M059J (cell line): ENCODE measurements at places on chromosomes 2 and 18.

- DNase-seq = no peak
These were observed 8.3 kb upstream of the BOLL start for GRCh38 chr2:197793456-197793855.

GRCh38 chr18:68083131-68083530 lies 566.6 kb upstream of the DSEL start:
- peak; percentile 88 for DNase-seq

- DNase-seq = peak; percentile 59
These were observed 36.2 kb downstream of the ASB1 start for GRCh38 chr2:238462782-238463396.

DNA sequence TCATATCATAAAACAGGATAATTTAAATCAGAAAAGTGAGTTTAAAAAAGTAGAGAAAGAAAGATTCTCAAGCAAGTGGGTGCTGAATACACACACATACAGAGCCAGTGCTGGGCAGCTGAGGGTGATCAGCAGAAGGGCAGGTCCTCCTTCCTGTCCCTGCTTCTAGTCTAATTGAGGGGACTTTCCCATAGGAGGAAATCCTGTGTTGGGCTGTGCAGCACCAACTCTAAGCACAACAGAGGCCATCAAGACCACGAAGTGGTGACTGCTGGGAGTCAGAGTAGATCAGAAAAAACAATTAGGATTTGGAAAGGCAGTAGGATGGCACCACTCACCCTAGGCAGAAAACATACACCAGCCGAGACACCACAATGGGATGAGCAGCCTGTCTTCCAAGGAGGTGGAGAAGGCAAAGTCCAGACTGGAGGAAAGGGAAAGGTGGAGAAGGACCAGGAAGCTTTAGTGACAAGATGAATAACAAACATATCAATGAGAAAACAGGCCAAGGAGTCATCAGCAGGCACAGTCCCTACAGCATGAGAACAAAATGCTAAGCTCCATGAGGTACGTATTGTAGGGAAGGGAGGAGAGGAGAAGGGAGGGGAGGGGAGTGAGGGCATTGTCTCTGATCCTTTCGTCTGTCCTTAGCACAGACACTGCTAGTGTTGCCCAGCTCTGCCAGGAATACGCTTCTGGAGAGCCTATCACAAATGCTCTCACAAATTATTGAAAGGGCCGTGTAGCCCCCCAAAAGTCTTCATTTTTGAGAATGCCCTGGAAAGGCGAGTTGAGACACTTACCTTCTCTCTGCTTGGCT lies 16.7 kb upstream of the MSGN1 start:
- no peak for DNase-seq

- DNase-seq = no peak
These were observed 205.2 kb downstream of the EIPR1 start for GRCh38 chr2:3172265-3172935.

GRCh38 chr2:69309351-69310110 lies 77.5 kb downstream of the GFPT1 start:
- peak; percentile 51 for DNase-seq

DNA sequence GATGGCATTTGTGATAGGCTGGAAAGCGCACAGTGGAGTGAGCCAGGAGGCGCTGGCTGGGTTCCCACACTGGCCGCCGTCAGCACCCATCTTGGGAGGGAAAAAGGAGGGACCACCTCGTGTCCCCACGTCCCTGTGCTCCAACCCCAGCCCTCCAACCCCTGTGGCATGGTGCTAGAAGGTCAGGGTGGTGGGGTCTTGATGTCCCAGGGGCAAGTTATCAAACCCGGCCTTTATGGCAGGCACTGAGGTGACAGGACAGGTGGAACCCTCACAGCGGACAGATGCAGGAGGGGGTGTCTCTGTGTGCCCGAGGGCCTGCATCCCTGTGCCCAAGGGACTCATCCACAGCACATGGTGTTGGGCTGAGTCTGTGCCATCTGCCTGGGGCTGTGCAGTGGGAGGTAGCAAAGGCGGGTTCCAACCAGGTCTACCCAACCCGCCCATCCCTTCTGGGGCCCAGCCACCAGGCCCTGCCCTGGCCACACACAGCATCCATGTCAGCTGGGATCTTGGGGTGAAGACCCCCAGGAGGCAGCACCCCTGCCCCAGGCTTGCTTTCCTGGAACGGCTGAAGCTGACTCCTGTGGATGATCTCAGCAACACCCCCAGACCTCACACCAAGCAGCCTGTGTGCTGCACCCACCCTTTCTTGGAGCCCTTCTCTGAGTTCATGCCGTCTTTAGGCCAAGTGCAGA lies 246.1 kb downstream of the NDUFA10 start:
- DNase-seq = no peak

GRCh38 chr2:105450471-105450870 lies 51.6 kb upstream of the FHL2 start:
- no peak for DNase-seq

DNA sequence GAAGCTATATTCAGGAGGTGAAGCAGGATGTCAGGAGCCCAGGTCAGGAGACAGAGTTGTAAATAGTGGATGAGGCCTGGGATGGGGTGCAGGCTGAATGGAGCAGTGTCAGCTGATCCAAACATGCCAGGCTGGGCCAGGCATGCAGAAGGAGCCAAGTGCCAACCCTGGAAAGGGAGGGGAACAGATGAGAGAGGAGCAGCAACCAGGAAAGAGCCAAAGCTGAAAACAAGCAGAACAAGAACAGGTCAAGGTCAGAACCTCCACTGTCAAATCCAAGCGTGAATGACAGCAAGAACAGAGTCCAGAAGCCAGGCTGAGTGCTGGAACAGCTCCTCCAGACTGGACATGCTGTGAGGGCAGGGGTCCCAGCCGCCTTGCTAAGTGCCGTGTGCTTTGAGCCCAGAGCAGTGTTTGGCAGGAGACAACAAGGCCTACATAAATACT lies 49.2 kb upstream of the PPP1CB start:
- no peak for DNase-seq

DNA sequence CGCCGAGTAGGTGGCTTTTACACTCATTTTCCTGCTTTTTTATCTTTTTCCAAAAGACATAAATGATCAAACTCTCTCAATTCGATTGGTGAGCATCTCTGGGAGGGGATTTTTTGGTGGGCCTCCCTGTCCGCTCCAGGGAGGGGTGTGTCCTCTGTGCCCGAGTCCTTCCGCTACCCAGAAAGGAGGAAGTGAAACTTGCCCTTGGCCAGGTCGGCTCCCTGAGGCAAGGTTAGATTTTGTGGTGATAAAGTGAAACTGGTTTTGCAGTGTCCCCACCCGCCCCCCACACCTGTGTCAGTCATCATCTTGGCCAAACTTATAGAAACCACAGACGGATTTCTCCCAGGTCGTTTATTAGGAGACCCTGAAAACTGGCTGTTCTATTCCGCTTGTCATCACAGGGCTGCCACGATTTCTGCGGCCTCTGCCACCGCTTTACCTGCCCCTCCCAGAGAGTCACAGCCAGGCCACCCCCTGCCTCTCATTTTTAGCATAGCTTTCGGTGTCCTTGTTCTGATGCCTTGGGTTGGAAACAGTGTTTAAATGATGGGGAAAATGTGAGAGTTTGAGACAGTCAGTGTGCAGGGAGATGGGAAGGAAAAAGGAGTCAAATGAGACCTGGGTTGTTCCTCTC lies 93.6 kb downstream of the SH3BP4 start:
- DNase-seq = no peak

GRCh38 chr2:54836477-54836876 lies 113.0 kb downstream of the EML6 start:
- DNase-seq = no peak

DNA sequence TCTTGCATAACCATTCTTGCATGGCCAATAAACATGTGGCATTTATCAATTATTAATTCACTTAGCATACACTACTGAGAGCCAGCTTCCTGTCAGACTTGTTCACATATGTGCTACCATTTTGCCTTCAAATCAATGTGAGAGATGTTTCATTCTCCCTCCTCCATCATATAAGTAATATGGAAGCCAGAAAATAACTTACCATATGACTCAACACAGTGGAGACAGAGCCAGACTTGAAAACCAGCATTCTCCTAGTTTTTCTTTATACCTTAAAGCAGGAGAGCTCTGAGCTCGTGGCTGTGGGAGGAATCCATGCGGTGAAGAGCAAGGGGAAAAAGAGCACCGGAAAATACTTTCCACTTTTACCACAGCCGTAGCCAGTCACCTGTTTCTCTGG lies 215.0 kb upstream of the LRATD1 start:
- DNase-seq = no peak

DNA sequence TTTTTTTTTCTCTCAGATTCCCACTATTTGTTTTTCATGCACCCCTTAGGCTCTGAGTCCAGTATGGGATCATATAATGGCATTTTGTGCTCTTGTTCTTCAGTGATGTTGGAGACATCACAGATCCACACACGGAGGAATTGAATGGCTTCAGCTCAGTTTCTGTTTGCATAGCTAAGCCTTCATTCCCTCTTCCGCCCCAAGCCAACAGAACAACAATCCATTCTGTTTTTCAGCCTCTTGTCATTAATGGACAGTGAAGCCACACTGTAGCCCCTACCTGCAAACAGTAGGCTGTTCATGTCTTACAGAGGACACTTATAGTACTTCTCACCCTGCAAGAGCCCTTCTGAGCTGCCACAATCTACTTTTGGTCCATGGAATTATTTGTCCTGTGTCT lies 64.0 kb upstream of the ZSWIM2 start:
- no peak for DNase-seq

GRCh38 chr2:36854241-36854640 lies 112.1 kb downstream of the STRN start:
- no peak for DNase-seq

DNA sequence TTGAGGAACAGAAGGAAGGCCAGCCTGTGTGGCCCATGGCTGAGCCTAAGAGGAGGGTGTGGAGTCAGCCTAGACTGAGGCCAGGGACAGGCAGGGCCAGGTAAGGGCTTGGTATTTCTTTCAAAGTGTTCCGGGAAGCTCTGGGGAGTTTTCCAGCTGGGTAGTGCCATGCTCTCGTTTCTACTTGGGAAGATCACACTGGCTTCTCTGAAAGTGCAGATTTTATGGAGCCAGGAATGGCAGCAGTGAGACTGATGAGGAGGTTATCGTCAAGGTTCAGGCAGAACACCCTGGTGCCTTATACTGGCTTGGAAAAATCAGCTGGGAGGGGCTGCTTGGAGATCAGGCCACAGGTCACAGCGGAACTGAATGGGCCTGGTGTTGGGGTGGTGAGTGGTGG lies 245.1 kb downstream of the SOX11 start:
- no peak for DNase-seq

DNA sequence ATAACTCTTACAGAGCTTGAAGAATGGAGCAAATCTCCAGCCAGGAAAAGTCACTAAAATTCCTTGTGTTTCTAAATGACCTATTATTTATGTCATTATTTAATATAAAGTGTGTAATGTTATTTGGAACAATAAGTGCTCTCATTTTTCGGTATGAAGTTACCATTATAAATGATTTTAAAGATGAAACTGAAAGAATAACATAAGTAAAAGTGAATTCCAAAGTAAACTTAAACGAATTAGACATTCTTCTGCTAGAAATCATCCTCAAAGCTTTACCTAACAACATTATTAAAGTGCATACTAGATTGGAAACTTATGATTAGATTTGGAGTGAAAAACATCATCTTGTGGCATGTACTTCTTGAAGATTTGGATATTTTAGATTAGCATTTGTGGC lies 897.2 kb upstream of the CDH2 start:
- DNase-seq = no peak

GRCh38 chr2:144431392-144431783 lies 88.5 kb downstream of the ZEB2 start:
- DNase-seq = no peak

- DNase-seq = no peak
These were observed 15.4 kb downstream of the ZNF516 start for GRCh38 chr18:76479351-76480238.

DNA sequence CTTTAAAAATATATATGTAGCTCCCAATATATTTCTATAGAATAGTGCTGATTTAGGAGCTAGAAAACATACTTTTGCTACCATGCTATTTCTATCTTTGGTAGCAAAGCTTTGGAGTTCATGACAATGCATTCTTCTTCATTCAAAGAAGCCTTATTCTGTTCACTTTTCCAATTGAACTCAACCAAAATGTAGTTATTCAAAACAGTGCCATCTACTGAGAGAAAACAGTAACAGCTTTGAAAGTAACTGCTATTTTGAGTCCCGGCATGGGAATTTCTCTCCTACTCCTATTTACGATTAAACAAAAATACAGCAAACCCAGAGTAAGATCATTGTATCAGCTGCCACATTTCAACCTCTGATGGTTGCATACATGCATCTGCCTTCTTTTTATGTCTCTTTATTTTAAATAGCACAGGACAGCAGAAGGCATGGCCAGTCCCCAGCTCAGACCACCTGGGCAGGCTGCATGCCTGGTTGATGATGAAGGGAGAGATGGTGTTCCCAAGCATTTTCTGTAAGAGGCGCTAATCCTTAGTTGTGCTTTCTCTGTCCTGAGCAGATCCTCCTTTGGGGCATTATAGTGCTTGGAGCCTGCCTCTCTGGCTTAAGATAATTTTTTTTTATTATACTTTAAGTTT lies 69.7 kb upstream of the SULT1C3 start:
- peak; percentile 20 for DNase-seq

DNA sequence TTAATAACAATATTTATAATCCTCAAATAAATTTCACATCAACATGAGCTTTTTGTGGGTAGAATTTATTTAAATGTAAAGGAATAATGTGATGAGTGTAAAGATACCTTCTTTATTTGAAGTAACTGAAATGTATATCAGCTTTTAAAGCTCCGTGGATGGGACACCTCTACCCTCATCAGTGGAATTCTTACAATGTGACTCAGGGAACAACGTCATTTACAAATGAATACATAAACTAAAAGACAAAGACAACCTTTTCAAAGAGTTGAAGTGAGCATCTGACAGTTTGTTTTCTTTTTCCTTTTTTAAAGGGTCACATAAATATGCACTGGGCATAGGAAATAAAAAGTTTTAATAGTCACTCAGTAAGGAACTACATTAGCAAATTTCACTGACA lies 1127.0 kb upstream of the CRIM1 start:
- DNase-seq = no peak

GRCh38 chr18:21191596-21192307 lies 50.3 kb upstream of the GREB1L start:
- peak; percentile 62 for DNase-seq

GRCh38 chr2:98805412-98806171 lies 74.7 kb upstream of the MGAT4A start:
- peak; percentile 57 for DNase-seq

DNA sequence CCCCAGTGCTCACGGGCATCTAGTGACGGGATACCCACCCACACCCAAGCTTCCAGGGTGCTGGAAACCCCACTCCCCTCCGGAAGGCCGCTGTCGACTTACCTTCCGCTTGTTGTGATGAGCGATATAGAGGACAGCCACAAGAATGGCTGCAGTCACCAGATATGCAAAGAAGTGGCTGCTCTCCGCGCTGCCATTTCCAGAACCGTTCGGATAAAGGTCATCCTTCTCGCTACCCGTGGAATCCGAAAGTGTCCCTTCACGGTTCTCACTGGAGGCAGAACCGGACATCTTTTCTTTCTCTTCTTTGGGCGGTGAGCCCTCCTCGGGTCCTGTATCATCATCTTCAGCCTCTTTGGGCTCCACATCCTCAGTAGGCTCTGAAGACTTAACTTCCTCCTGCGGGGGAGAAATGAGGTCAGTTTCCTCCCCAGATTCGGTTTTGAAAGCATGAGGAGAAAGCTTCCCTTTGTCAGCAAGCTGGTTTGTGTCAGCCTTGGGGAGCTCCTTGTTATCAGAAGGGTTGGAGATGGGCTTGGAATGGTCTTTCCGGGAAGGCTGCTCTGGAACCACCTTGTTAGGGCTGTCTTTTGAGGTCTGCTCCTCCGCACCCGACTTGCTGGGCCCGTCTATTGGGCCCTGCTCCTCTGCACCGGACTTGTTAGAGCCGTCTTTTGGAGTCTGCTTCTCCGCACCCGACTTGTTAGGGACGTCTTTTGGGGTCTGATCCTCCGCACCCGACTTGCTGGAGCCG lies 1.2 kb downstream of the TGOLN2 start:
- peak; percentile 22 for DNase-seq
